ENCODE measurements at places on chromosomes 6 and 20. TPM values are rescaled to one million over a fixed set of nuclear protein-coding genes. Genes with fewer than 3 reads are reported as not detected.

DNA sequence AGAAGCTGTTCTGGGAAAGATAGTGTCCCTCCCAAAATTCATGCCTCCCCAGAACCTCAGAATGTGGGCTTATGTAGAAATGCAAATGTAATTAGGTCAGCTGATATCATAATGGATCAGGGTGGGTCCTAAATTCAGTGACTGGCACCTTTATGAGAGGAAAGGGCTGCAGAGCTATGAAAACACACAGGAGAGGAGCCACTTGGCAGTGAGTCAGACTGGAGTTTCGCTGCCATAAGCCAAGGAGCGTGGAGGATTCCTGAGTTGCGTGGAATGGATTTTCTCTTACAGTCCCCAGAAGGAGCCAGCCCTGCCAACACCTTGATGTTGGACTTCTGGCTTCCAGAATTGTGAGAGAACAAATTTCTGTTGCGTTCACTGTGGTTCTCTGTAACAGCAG lies 249.8 kb upstream of the PMEPA1 start:
- DNase-seq: peak; percentile 12

DNA sequence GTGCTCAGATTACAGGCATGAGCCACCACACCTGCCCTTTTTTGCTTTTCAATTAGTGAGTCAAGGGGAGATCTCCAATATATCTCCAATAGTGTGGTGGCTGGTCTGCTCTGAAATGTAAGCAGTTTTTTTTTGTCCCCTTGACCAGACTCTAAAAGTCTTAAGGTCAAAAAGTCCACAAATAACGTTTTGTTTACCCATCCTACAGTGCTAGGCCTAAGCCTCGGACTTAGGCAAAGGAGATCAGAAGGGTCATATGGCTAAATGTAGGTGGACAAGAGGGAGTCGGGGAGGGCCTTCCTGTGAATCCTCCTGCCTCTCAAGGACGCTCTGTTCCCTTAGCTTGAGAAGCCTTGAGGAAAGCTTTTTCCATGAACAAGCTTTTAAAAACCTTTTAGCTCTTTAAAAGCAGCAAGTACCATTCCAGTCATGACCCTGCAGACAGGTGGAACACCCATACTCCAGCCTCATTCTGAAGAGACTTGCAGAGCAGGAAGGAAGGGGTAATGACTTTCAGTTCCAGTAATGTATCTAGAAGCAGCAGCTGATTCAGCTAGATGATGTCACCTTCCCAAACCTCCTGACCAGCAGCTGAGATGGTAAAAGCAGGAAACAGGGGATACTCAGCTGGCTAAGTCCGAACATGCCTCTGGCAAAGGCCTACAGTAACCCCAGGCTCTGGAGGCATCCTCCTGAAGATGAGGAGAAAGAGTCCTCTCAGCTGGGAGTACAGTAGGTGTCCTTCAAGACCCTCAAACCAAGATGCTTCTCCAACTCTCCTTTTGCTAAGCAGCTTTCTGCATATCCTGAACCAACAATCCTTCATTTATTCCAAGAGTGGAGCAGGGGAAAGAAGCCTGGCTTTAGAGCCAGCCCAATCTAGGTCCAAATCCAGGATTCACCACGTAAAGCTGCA lies 23.6 kb downstream of the BCL2L1 start:
- peak; percentile 54 for DNase-seq

DNA sequence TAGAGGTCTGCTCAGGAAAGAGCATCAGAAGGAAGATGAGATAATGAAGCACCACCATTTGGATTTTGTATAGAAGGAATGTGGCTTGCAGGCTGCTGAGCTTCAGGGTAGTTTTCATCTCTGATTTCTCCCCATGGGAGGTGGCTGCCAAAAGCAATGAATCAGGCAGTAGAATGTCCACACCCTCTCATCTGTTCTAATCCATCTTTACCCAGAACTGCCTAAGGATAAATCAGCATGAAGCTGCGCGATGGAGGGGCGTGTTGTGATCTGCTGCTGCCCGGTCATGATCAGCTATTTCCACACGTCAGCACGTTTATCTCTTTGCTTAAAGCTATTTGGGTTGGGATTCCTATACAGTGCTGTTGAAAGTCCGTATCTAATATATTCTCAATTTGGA lies 295.4 kb downstream of the FOXA2 start:
- DNase-seq: no peak

DNA sequence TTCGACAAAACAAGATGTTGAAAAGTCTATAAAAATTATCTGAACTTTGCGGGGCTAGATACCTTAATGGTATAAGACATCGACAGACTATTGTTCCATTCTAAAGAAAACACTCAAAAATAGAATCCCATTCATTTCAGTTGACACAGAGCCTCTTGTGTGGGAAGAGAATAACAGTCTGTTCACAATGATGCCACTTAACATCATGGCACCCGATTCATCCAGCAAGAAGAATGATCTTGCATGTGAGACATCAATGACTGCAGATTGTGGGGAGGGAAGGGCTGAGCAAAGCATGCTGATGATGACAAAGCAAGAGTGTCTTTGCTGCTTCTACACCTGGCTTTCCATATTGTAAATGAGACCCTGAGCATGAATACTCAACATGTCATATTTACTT lies 49.7 kb upstream of the ARMH2 start:
- DNase-seq: no peak

- DNase-seq: no peak
Measured at GRCh38 chr20:7038029-7038428, 270.5 kb downstream of the BMP2 start.

- no peak for DNase-seq
Measured at GRCh38 chr20:22106308-22106938, 401.0 kb downstream of the PAX1 start.

DNA sequence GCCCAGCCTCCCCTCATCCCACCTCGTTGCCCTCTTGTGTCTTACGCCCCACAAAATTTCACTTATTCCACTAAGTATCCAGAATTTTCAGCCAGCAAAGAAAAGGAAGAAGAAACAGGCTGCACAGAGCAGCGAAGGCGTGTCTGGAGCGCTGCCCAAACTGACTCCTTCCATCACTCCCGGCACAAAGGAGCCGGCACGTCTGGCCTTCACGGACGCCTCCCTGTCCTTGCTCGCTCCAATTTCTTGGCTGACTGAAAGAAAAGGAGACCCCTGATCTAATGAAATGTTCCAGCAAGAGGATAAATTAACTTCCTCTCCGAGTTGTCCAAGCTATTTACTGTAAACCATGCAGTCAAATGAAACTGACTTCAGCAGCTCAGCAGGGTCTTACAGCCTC lies 152.3 kb upstream of the CDH4 start:
- no peak for DNase-seq

DNA sequence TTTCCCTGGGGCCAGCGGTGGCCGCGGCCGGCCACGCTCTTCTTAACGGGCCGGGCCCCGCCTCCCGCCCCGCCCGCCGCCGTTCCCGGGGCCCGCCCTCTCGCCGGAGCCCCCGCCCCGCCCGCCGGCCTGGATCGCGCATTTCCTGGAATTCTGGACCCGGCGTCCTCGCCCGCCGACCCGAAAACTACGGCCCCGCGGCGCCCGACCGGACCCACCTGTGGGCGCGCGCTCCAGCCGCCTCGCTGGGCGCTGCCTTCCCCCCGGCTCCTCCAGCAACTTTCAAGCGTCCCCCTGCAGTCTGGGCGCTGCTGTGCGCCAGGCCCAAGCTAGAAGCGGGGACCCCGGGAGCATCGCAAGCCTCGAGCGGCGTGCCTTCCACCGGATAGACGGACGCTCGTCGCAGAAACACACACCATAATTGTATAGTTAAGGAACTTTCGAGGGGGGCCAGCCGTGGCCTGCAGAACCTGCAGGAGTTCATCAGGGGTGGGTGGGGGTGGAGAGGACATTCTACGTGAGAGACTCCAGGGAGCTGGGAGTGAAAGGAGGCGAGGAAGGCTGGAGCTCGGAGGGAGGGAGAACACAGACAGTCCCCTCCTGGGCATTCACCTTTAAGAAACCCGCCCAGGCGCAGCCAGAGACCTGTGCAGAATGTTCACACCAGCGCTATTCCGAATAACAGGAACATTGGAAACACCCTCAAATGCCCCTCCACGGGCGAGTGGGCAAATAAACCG lies at the start of gene ADA:
Gene ADA, minus strand, starts transcription at position 16 of the 740 bp plus-strand sequence. CDS start 92 bp downstream, outside the sequence.
- peak; percentile 71 for DNase-seq

DNA sequence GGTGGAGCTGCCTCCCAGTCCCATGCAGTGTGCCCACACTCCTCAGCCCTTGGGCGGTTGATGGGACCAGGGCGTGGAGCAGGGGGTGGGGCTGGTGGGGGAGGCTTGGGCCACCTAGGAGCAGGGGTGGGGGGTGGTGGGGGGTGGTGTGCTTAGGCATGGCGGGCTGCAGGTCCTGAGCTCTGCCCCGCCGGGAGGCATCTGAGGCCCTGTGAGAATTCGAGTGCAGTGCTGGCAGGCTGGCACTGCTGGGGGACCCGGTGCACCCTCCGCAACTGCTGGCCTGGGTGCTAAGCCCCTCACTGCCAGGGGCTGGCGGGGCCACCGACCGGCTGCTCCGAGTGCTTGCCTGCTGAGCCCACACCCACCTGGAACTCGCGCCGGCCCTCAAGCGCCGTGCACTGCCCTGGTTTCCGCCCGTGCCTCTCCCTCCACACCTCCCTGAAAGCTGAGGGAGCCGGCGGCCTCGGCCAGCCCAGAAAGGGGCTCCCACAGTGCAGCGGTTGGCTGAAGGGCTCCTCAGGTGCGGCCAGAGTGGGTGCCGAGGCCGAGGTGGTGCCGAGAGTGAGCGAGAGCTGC lies 59.6 kb upstream of the PRL start:
- no peak for DNase-seq

DNA sequence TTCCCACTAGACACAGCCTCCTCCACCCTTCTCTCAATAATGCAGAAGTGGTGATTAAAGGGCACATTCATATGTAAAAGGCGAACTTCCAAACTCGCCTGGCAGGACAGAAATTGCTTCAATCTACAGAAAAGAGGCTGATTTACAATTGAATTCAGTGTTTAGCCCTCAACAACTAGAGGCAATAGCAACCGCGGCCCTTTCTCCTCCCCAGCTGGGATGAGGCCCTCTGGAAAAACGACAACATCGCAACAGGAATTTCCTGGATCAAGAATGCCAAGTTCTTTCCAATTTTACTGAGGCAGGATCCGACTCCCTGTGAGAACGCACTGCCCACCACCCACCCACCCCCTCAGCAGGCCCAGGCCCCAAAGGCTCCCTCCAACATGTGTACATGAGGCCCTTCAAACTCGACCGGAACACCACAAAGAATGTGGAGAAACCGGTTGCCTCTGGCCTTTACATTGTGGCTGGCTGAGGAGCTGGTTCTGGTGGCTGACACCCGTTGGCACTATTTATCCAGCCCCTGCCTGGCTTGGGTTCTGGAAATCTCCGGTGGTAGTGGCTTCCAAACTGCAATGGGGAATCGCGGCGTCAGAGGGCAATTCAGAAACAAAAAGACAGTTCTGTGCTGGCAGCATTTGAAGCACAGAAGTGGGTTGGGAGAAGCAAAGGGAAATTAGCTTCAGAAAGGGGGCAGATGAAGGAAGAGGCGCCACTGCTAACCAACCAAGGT lies 36.8 kb downstream of the ZMYND8 start:
- no peak for DNase-seq

- no peak for DNase-seq
Measured at GRCh38 chr20:1154691-1155090, 30.1 kb downstream of the TMEM74B start.

GRCh38 chr20:63553933-63554290 lies at the start of gene FNDC11:
FNDC11 (plus strand) TSS chr20:63554159; CDS start chr20:63555664, 1,505 bp downstream.
- DNase-seq: no peak

DNA sequence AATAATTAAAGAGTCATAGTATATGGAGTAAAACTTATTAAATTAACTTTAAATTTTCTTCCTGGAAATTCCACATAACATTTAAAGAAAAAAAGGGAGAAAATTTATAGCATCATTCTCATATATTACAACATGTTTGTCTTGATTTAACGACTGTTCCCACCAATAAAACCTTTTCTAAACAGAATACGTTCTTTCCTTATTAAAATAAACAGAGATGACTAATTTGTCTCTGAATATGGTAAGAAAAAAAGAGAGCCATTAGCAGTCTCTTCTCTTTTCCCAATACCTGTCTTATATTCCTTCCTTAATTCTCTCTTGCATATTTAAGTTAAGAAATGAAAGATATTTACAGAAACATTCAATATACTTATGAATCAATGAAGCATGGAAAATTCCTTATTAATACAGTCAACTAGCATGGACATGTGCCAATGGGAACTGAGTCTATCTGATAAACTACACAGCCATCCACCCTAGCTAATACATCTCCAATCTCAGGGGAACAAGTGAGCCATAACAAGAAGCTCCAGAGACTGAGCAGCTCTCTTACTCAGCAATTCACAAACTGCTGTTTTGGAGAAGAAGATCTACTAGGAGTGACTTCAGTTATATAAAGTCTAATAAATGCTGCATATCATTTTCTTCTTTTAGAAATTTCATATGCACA lies 347.1 kb upstream of the MANEA start:
- no peak for DNase-seq

DNA sequence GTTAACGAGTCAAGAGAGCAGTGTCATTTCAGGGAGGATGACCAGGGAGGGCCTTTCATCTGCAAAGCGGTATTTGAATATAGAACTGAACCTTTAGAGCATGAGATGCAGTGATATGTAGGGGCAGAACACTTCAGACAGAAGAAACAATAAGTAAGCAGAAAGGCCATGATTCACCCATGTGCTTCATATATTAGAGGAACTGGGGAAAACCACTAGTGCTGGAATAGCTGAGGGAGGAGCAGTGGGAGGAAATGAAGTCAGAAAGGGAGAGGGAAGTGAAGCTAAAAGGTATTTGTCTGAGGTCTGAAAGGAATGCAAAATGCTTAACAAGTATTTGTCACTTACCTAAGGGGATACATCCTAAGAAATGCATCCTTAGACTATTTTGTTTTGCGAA lies 391.2 kb downstream of the ADGRB3 start:
- no peak for DNase-seq

DNA sequence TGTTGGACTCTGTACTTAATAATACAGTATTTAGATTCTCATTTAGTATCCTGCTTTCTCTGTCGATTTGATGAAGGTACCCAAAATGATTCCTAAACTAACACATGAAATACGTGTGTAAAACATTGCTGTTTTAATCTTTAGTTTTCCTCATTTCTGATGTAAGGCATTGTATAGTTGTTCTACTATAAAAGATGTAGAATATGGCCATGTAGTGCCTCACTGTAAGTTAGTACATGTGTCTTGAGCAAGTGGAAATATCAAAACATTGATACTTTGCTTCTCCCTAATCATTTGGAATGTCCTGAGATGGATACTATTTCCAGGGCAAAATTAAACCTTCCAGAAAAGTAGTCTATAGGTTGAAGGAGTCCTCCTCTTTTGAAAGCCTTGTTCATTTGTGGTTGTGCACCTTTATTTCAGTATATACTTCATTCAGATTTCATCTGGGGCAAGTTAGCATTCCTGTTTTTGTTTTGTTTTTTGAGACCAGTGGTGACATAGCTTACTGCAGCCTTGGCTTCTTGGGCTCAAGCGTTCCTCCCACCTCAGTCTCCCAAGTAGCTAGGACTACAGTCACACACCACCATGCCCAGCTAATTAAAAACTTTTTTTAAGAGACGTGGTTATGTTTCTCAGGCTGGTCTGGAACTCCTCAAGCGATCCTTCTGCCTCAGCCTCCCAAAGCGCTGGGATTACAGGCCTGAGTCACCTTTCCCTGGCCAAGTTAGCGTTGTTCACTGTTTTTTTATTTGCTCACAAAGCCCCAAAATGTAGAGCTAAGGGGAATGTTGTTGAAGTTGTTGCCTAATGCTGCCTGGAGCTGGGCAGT lies 11.6 kb downstream of the SRSF3 start:
- DNase-seq: no peak

- DNase-seq: no peak
Measured at GRCh38 chr6:56742122-56742791, 99.6 kb upstream of the DST start.

TPMT gene
- 8.2 TPM for polyA plus RNA-seq

ZNF334 gene
- 0.27 TPM for polyA plus RNA-seq

ELOVL5 gene
- 9.2 TPM for polyA plus RNA-seq

KCNB1 gene
- polyA plus RNA-seq: 2.5 TPM

OR2B6 gene
- 0.06 TPM for polyA plus RNA-seq

DUSP15 gene
- polyA plus RNA-seq: 0.04 TPM

C20orf202 gene
- polyA plus RNA-seq: 0.05 TPM

RFX6 gene
- polyA plus RNA-seq: not detected
